Sigmoid colon (tissue), 7 donors: ENCODE measurements at places on chromosomes 3 and 15. TPM values are rescaled to one million over a fixed set of nuclear protein-coding genes. Genes with fewer than 3 reads are reported as not detected.

DNA sequence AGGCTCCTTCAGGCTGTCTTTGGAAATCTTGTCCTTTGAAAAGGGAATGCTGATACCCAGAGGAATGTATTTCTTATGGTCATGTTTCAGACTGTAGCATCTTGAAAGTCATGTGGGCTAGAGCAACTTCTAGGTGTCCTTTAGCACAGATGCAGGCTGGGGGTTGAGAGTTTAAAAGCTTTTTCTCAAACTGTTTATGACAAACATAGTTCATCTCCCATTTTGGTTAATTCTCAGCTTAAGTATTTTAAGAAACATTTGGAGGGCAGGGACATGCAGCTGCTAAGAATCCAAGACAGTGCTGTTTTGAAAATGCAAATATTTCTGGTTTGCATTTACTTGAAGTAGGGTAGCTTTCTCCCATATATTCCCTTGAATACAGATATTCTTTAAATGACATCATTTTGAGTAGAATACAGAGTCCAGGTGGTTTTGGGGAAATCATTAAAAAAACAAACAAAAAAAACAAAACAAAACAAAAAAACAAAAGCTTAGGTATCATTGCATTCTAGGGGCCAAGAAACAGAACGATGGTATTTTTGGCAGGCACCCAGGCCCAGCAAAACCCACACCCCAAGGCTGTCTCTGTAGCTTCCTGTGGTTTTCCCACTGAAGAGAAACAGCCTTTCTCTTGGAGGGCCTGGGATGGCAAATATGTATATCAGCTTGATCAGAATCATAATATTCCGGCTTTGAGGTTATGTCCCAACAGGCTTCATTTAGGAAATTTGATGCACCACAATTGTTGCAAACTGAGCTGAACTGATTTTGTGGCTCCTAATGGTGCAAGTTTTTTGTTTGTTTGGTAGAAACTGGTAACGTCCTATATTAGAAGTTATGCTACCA, 120.0 kb downstream of the ATG7 start:
- DNase-seq = no peak

- no peak for DNase-seq
Measured at GRCh38 chr3:186421946-186422345, 59.9 kb upstream of the DGKG start.

GRCh38 chr3:192514081-192514753, 213.1 kb downstream of the FGF12 start:
- no peak for DNase-seq

DNA sequence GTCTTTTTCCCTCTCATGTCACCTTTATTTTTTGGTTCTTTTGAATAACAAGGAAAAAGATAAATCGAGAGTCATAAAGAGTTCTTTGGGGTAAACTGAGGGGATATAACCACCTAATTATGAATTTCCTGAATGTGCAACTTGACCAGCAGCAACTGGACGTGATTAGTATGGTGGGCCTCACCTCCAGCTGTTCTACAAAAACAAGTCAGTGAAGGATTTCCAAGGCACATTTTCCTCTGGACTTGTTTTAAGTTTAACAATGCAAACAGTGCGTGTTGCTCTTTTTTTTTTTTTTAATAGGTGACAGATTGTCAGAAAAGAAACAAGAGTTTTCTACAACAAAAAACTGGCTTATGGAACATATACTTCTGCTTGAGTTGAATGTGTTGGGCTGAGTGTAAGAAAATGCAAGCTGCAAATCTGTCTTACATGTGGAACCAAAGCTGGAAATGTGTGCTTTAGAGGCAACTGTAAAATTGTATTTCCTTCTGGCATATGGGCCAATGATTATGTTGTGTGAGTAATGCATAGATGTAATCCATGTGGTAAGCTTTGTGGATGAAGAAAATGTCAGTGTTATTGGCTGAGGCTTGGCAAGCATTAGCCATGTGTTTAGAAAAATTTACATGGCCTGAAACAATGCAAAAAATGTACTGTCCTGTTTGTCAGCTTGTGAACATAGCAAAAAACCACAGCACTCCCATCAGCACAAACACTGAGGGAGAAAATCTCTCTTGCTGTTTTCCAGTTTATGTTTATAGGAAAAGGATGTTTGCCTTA, 44.5 kb upstream of the FNDC3B start:
- DNase-seq = no peak

DNA sequence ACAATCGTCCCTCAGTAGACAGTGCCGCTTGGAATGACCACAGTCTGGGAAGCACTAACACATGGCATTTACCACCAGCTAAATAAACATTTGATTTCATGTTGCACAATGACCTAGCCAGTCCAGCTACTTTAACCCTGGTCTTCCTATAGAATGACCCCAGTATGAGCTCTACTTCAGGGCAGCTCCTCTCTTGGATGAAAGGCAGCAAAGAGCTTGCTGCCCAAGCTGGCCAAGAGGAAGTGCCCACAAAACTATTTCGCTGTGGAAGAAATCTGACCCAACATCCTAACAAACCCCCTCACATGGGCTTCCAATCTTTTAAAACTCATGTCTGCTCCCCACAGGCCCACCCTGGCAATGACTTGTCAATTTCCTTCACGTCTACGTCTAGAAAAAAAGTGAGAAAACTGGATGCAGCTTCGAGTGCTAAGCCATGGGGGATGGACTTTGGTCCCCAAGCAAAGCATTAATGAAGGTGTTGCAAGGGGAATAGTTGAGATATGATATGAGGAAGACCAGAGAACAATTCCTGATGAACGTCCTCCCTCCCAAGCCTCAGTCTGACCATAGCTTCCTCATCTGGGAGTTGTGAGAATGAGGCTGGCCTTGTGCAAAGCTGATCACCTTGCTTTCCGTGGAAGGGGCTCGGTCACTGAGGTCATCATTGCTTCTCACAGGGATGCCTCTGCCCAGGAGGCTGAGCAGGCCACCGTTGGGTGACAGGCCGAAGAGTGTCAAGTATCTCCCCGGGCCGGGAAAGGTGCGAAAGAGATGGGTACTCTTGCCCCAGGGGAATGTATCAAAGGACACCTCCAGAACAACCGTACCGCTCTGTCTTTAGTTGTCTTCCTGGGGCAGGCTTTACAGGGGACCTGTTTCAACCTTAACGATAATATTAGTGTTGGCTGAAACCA, 964 bp downstream of the SLC25A20 start:
- DNase-seq = no peak

DNA sequence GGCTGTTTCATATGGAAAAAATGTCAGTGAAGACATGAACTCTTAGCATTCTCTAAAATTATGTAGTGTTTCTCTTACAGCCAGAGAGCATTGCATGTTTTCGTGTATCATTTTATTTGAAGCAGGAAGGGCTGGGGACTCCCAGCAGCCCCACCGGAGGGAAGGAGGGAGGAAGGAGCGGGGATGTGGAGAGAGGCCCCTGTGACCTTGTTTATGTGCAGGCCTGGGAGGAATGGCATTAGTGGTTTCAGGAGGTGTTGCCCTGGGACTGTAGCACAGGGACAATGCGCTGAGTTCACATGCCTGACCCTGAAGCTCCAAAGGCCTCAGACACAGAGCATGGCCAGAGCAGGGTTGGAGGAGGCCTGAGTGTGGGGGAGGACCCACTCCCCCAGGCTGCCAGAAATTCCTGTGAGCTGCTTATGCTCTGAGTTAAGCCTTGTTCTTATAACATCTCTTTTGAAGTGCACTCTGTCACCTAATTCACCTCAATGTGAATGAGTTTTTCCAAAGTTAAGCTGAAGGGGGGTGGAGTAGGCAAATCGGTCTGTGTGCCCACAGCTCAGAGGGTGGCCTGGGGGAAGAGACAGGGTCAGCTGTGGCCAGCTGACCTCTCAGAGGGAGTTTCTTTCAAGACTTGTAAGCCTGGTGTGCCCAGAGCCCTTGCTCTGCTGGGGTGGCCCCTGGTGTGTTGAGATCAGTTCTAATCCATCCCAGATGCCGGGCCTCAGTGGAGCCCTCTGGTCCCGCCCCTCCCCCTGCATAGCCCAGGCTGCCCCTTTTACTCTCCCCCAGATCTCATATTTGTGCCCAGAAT, 3.9 kb upstream of the RNU6-1 start:
- peak; percentile 70 for DNase-seq

- no peak for DNase-seq
Measured at GRCh38 chr3:122103821-122104514, 48.8 kb downstream of the CD86 start.

DNA sequence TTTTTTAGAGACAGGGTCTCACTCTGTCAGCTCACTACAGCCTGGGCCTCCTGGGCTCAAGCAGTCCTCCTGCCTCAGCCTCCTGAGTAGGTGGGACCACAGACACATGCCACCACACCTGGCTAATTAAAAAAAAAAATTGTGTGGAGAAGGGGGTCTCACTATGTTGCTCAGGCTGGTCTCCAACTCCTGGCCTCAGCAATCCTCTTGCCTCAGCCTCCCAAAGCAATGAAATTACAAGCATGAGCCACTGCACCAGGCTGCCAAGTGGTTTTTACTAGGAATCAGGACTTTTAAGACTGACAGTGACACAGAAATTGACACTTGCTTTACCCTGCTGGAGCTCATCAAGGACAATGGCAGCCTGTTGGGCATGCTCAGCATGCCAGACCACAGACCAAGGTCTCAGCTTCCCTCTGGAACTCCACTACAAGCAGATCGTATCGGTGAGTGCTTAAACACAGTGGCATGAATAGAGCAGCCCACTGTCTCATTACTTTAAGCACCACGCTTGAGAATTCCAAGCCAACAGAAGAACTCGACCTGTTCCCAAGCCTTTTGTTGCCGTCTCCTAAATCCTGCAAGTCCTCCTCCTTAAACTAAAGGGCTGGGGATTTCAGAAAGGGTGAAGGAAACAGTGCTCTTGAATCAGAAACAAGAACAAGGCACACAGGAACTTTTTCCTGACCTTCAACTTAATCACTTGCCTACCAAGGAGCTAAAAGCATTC, 41.4 kb downstream of the EOMES start:
- no peak for DNase-seq

- DNase-seq = no peak
Measured at GRCh38 chr15:64800476-64800875, 25.0 kb downstream of the PIF1 start.

DNA sequence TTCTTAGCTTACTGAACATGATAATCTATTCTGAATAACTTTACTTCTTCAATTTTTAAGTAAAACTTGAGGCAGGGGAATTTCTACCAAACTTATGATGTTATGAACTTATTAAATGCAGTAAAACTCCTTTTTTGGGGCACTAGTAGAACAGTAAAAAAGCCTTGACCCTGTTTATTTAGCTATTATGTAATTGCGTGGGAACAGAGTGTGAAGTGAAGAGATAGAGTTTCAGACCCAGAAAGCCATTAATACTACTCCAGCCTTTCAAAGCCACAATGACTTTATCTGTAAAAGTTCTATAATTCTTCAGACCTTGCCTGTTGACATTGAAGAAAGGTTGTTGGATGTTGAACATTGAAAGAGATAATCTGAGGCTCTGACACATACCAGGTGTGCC, 638.8 kb upstream of the GRM7 start:
- DNase-seq = no peak

- DNase-seq = peak; percentile 85
Measured at GRCh38 chr15:50128266-50128665, 9.2 kb upstream of the ATP8B4 start.

DNA sequence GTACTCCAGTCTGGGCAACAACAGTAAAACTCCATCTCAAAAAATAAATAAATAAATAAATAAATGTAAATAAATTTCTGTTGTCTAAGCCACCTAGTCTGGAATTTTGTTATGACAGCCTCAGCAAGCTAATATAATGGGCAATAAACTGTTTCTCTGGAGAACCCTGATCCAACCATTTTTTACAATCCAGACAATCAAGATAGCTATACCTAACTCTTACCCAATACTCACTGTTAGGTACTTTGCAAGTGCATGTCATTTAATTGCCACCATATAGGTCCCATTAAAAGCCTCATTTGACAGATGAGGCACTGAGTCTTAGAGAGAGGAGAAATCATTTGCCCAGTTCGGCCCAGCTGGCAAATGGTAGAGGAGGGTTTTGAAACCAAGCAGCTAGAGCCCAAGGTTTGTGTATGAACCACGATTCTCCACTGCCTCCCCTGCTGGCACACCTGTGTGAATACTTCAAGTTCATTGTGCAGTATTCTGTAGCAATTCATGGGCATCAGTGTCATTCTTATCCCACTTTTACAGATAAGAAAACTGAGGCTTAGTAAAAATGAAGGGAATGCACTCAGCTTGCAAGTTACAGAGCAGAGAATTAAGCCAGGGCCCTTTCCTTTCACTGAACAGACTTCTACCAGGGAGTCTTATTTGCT, 107.0 kb upstream of the UBE2E1 start:
- DNase-seq = no peak

DNA sequence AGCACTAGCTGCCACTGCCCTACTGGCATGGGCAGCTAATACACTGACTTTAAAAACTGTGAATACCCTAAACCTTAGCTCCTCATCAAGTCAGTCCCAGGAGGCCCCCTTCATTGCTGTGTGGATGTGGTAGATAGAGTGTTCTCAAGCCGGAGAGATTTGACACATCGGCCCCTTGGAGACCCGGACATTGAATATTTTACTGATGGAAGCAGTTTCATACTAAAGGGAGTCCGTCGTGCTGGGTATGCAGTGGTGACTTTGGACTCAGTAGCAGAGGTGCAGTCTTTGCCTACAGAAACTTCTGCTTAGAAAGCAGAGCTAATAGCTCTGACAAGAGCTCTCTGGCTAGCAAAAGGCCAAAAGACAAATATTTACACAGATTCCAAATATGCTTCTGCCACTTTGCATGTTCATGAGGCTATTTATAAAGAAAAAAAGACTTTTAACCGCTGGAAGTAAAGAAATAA, 17.5 kb downstream of the CCR4 start:
- no peak for DNase-seq

GRCh38 chr3:963755-964154, 129.1 kb upstream of the CNTN6 start:
- DNase-seq = no peak

Gene P2RY13
- total RNA-seq = 0.81 TPM

Gene RHOV
- total RNA-seq = not detected

Gene AGBL1
- 0.28 TPM for total RNA-seq

Gene SNAPC5
- 65.5 TPM for total RNA-seq

Gene ADPRH
- 9.8 TPM for total RNA-seq

Gene CFAP100
- not detected for total RNA-seq

Gene NCEH1
- 3.6 TPM for total RNA-seq

Gene TBC1D21
- total RNA-seq = not detected
